ENCODE measurements at places on chromosomes 11 and 22.
A peak's percentile ranks its signal among the peaks of the same experiment; 100 is the strongest.

DNA sequence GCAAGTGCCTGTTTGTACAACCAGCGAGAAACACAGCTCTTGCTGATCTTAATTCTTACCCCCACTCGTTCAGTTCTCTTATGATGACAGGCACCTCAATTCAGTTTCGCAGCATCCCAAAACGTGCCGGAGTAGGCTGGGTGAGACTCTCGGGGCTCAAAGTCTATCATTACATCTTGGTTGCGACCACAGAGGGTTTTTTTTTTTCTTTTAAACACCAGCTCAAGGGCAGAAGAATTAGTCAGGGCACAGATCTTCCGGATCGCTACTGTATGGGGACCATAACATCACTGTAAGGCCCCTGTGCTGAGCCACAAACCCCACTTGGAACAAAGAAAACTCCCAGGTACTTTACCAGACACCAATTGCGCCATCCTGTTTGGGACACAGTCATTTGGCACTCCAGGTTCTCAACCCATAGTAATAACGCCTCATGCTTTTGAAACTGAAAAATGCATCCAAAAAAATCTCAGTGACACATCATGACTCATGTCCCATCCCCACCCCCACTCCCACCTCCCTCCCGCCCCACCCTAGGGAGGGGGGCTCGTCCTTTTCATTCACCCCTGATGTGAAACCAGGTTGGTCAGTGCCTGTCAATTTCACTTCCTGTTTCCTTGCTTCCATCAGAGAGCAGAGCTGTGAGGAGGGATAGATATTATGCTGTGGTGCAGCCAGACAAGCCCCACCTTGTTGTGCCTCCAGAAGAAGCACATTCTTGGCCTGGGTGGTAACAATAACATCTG is 41.0 kb upstream of the CD5 start:
- peak overlapping the region; percentile 26 for H3K4me3 ChIP-seq
- peak overlapping the region; percentile 90 for H3K27ac ChIP-seq
- peak; percentile 38 for DNase-seq
- peaks cover 21% of the 10 kb centered on the region for H3K4me1 ChIP-seq
- no peaks in the 10 kb centered on the region for H3K36me3 ChIP-seq

GRCh38 chr11:26676641-26677040 is 45.2 kb downstream of the SLC5A12 start:
- no peak overlapping the region for H3K27ac ChIP-seq
- H3K4me3 ChIP-seq: no peak overlapping the region
- H3K4me1 ChIP-seq: no peaks in the 10 kb centered on the region
- no peaks in the 10 kb centered on the region for H3K27me3 ChIP-seq

DNA sequence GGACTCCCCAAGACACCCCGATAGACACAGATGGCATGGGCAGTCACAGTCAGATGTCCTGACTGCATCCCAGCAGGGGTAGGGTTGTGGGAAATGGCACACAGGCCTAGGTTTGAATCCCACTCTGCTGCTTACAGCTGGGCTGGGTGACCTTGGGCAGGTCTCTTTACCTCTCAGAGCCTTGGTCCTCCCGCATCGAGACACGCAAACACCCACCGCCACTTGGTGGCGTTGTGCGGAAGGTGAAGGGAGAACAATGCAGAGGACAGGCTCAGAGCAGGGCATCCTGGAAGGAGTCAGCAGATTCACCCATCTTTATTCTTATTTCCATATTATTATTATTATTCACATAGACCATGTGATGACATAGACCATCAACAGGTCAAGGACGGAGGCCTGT is 140.5 kb downstream of the MIAT start:
- H3K27ac ChIP-seq: no peak overlapping the region
- peaks cover 11% of the 10 kb centered on the region for H3K36me3 ChIP-seq

- no peak overlapping the region for H3K4me3 ChIP-seq
- H3K36me3 ChIP-seq: no peaks in the 10 kb centered on the region
- H3K27me3 ChIP-seq: no peaks in the 10 kb centered on the region
- DNase-seq: no peak
- no peaks in the 10 kb centered on the region for H3K4me1 ChIP-seq
- no peak overlapping the region for H3K27ac ChIP-seq
These were observed 138.4 kb downstream of the TTC17 start for GRCh38 chr11:43497144-43497543.

DNA sequence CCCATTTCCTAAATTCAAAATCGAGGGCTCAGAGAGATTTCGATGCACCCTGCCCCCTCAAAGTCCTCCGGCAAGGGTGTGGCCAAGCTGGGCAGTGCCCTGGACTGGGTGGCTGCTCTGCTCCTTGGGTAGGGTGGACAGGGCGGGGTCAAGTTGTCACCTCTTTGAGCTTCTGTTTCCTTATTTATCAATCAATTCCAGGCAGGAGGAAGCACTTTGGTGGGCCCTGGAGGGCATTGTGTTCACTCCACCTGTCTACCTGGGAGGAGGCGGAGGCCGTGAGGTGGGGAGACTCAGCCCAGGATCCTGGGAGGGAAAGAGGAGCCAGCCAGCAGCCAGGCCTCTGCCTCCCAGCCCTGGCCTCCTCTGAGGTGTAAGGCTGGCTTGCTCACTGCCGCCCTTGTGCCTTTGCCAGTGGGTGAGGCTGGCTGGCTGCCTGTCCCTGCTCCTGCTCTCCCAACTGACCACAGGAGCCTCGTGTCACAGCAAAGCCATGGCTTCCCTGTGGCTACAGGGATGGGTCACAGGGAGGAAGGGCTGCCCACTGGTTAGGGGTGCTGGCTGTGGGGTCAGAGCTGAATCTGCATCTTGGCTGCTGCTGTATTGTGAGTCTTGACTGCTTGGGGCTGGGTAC is 25.5 kb upstream of the SHISAL1 start:
- no peak for DNase-seq
- H3K4me3 ChIP-seq: no peak overlapping the region
- no peaks in the 10 kb centered on the region for H3K27me3 ChIP-seq
- H3K27ac ChIP-seq: no peak overlapping the region
- H3K36me3 ChIP-seq: no peaks in the 10 kb centered on the region
- no peaks in the 10 kb centered on the region for H3K4me1 ChIP-seq

DNA sequence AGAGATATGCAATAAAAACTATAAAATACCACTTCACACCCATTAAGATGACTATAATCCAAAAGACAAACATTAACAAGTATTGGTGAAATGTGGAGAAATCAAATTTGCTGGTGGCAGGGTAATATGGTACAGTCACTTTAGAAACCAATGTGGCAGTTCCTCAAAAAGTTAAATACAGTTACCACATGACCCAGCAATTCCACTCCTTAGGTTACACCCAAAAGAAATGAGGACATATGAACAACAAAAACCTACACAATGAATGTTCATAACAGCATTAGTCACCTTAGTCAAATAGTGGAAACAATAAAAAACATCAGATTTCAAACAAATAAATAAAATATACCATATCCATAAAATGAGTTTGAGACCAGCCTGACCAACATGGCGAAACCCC is 52.6 kb downstream of the RDX start:
- H3K4me3 ChIP-seq: no peak overlapping the region
- no peaks in the 10 kb centered on the region for H3K4me1 ChIP-seq
- no peak for DNase-seq
- H3K36me3 ChIP-seq: peaks cover 3% of the 10 kb centered on the region
- H3K27me3 ChIP-seq: no peaks in the 10 kb centered on the region

- no peak overlapping the region for H3K27ac ChIP-seq
- H3K27me3 ChIP-seq: peaks cover 7% of the 10 kb centered on the region
- H3K4me3 ChIP-seq: no peak overlapping the region
- DNase-seq: no peak
- H3K4me1 ChIP-seq: no peaks in the 10 kb centered on the region
- no peaks in the 10 kb centered on the region for H3K36me3 ChIP-seq
These were observed 31.9 kb downstream of the OPCML start for GRCh38 chr11:133500435-133500834.

- H3K27me3 ChIP-seq: no peaks in the 10 kb centered on the region
- no peaks in the 10 kb centered on the region for H3K4me1 ChIP-seq
- no peak overlapping the region for H3K27ac ChIP-seq
- DNase-seq: no peak
These were observed 61.9 kb upstream of the RDX start for GRCh38 chr11:110358336-110358735.

GRCh38 chr22:32097018-32097417 is 54.0 kb downstream of the SLC5A1 start:
- DNase-seq: no peak
- H3K27ac ChIP-seq: no peak overlapping the region
- H3K36me3 ChIP-seq: no peaks in the 10 kb centered on the region
- no peaks in the 10 kb centered on the region for H3K4me1 ChIP-seq
- H3K4me3 ChIP-seq: no peak overlapping the region

- no peaks in the 10 kb centered on the region for H3K27me3 ChIP-seq
- no peak overlapping the region for H3K4me3 ChIP-seq
- no peak for DNase-seq
- H3K27ac ChIP-seq: no peak overlapping the region
- H3K4me1 ChIP-seq: peaks cover 13% of the 10 kb centered on the region
- H3K36me3 ChIP-seq: no peaks in the 10 kb centered on the region
These were observed 66.2 kb downstream of the MPPED1 start for GRCh38 chr22:43477966-43478365.

- DNase-seq: no peak
- H3K4me3 ChIP-seq: no peak overlapping the region
- no peaks in the 10 kb centered on the region for H3K27me3 ChIP-seq
- H3K27ac ChIP-seq: no peak overlapping the region
- no peaks in the 10 kb centered on the region for H3K4me1 ChIP-seq
- H3K36me3 ChIP-seq: no peaks in the 10 kb centered on the region
These were observed 34.6 kb downstream of the APOL5 start for GRCh38 chr22:35752006-35752862.

- peak; percentile 29 for DNase-seq
- H3K36me3 ChIP-seq: no peaks in the 10 kb centered on the region
- peak overlapping the region; percentile 70 for H3K27ac ChIP-seq
- H3K4me1 ChIP-seq: peaks cover 34% of the 10 kb centered on the region
These were observed 2.9 kb upstream of the HTATIP2 start for GRCh38 chr11:20360650-20361049.

DNA sequence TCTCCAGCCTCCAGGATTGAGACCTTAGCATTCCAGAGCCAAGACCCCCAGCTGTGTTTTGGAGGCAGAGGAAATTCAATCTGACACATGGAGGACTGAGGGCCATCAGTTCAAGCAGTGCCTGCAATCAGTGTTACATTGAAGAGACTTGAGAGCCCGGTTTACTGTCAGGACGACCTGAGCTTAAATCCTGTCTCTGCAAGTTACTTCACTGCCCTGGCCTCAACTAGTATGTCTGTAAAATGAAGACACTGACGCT is 35.1 kb downstream of the TRIM29 start:
- no peak overlapping the region for H3K27ac ChIP-seq
- no peak overlapping the region for H3K4me3 ChIP-seq
- DNase-seq: no peak
- peaks cover under 1% of the 10 kb centered on the region for H3K4me1 ChIP-seq
- H3K36me3 ChIP-seq: no peaks in the 10 kb centered on the region
- H3K27me3 ChIP-seq: no peaks in the 10 kb centered on the region

- no peak for DNase-seq
- no peak overlapping the region for H3K27ac ChIP-seq
- peaks cover 19% of the 10 kb centered on the region for H3K27me3 ChIP-seq
- peaks cover 17% of the 10 kb centered on the region for H3K4me1 ChIP-seq
These were observed 23.8 kb downstream of the KCNQ1 start for GRCh38 chr11:2468363-2469235.

All from T-cell (primary cell).